ENCODE measurements at places on chromosomes 5 and 9.

DNA sequence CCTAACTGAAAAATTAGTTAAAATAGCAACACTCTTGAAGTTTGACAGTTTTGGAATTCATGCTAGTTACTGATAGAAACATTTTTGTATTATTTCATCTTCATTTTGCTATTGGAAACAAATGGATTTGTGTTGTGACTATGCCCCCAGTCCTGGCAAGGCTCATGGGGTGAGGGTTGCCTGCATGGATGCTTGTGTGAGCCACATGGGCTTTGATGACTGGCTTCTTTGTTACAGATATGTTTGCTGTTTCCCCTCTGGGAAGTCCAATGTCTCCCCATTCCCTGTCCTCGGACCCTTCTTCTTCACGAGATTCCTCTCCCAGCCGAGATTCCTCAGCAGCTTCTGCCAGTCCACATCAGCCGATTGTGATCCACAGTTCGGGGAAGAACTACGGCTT lies 44.2 kb downstream of the CD180 start:
- DNase-seq: no peak

DNA sequence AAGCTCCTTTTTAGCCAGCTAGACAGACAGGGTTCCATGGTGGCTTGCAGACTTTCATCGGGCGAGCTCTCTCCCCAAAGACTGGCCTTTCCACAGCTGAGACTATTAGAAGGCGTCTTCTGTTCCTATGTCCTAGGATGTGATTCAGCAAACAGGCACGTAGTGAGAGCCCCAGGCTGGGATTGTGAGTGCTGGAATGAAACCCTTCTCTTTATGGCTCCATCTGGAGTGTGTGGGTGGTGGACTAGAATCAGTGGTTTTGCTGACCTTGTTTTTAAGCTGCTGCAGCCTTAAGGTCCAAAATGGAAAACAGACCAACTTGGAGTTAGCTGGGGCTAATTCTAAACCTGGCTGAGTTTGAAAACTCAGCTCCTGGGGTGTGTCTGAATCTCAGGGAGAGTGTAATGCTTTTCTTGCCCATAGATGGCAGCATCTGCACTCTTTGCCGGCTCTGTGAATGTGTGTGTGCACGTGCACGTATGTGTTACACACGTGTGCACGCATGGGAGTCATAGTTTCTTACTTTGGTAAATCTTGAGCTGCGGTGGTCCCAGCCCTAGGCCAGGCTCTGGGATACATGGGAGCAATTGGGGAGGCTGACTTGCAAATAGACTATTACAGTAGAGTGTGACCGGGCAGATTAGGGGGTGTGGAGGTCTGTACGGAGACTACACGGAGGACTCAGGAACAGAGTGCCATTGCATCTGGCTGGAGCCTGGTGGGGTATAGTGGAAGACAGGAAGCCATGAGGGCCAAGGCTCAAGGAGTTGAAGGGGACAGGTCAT lies 10.7 kb downstream of the GSN start:
- no peak for DNase-seq

GRCh38 chr5:9390113-9390512 lies 155.8 kb downstream of the SEMA5A start:
- no peak for DNase-seq

DNA sequence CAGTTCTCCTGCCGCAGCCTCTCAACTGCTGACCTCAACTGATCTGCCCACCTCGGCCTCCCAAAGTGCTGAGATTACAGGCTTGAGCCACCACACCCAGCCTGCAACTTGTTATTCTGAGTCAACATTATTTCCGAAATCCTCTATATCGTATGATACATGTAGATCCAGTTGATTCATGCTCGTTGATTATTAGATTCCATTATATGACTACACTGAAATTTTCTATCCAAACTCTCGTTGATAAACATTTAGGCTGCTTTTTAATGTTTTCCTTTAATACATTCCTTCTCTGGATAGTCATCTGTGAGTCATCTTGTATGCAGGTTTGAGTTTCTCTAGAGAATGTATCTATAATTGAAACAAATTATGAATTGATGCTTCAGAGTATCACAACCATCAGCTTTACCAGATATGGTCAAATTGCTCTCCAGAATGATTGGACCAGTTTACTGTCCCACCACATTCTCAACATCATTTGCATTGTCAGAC lies 4.1 kb downstream of the CDK7 start:
- DNase-seq: no peak

- DNase-seq: no peak
These were observed 205.0 kb upstream of the PRDM9 start for GRCh38 chr5:23302438-23302837.

DNA sequence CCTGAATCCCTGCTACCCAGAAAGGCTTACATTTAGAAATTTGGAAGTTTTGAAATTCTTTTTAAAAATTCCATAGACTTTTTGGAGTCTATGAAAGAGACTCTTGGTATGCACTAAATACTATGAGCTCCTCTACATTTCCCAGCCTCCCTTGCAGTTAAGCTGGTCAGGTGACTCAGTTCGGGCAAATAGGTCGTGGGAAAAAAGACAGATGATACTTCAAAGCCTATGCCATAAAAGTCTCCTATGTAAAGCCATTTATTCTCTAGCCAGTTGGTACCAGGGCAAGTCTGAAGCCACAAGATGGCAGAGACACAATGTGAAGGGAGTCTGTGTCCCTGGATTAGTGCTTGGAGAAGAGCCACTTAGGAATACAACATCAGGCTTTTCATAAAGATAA lies 101.8 kb downstream of the BOD1 start:
- no peak for DNase-seq

GRCh38 chr5:73908395-73908794 lies 282.4 kb downstream of the ARHGEF28 start:
- no peak for DNase-seq

GRCh38 chr9:15972760-15973159 lies 419.9 kb downstream of the CCDC171 start:
- DNase-seq: no peak

GRCh38 chr9:25048098-25048724 lies 502.5 kb upstream of the IZUMO3 start:
- no peak for DNase-seq

GRCh38 chr5:78843436-78843835 lies 141.7 kb downstream of the ARSB start:
- no peak for DNase-seq

GRCh38 chr9:136546697-136547501 lies 1.1 kb upstream of the NOTCH1 start:
- peak; percentile 22 for DNase-seq

DNA sequence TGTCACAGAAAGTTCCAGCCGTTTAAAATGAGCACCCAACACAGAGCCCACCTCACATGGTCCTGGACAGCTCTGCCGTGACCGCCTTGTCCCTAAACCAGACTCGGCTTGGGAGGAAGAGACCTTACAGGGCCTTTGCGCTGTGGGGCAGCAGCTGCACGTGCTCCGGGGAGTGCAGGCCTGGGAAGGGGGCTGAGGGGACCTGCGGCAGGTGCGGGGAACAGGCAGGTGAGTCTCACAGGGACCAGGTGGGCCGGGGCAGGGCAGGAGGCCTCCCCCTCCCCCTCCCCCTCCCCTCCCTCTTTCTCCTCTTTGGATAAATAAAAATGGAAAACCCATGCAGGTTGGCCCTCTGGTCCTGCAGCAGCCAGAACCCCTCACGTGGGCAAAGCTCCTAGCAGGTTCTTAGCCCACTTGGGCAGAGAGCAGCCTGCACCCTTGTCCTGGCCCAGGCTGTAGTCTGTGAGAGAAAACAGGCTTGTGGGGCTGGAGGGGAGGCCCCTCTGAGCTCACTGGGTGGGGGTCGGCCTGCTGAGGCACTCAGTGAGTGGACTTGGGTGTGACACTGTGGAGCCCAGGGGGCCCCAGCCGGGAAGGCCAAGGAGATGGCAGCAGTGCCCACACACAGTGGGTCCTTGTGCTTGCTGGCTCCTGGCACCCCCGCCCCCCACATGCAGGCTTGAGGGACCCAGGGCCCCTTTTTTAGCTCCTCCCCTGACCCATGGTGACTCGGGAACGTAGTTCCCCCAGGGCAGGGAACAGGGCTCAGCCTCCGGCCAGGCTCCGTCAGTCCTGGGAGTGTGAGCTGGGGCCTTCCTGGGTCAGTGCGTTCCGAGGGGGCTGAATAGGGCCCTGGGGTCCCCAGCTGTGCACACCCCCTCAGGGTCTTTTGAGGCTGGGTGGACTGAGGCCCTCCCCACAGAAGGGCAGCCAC lies 40.0 kb upstream of the CACNA1B start:
- DNase-seq: no peak

GRCh38 chr5:28808967-28809810 lies 1770.8 kb upstream of the CDH9 start:
- no peak for DNase-seq

- no peak for DNase-seq
These were observed 780.2 kb upstream of the WWC1 start for GRCh38 chr5:167511276-167511675.

DNA sequence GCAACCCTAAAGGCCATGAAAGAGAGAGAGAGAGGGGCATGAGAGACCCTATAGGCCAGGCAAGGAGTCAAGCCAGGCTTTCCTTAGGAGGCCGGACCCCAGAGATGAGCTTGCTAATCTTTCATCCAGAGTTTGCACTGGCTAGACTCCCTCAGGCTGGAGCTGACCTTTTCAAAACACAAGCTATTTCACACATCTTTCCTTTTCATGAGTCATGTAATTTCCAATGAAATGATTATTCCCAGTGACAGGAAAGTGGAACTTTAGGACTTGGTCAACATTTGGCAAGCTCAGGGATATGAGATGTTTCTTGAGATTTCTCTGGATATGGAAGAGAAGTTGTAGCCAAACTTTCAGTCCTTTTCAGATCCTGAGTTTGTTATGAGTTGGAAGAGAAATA lies 117.7 kb downstream of the TARS1 start:
- no peak for DNase-seq

DNA sequence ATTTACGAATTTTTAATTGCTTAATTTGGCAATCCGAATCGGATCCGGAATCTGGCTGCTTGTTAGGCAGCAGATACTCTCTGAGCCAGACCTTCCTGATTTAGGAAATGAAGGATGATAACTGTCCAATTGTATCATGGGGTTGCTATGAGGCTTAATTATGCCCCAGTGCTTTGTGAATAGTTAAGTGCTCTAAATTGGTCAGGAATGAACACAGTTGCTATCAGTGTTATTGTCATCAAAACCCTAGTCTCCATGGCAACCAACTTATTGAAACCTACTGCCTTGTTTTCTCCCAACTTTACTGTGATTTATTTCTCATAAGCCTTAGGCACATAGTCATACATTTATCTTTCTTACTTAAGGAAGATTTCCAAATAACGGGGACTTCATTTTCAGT lies 47.9 kb downstream of the MAMDC2 start:
- no peak for DNase-seq

DNA sequence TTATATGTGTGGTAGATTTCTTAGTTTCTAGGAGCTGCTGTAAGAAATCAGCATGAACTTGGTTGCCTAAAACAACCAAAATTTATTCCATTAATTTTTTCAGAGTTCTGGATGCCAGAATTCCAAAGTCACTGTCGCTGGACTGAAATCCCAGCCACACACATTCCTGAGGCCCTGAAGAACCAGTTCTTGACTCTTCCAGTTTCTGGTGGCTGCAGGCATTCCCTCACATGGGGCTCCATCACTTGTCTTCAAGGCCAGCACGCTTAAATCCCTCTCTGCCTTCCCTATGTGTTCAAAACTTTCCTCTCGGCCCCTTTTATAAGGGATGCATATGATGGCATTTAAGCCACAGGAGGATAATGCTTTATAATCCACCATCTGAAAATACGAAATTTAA lies 1237.5 kb upstream of the CDH9 start:
- no peak for DNase-seq

- DNase-seq: no peak
These were observed 290.5 kb downstream of the CCDC171 start for GRCh38 chr9:15843316-15843715.

DNA sequence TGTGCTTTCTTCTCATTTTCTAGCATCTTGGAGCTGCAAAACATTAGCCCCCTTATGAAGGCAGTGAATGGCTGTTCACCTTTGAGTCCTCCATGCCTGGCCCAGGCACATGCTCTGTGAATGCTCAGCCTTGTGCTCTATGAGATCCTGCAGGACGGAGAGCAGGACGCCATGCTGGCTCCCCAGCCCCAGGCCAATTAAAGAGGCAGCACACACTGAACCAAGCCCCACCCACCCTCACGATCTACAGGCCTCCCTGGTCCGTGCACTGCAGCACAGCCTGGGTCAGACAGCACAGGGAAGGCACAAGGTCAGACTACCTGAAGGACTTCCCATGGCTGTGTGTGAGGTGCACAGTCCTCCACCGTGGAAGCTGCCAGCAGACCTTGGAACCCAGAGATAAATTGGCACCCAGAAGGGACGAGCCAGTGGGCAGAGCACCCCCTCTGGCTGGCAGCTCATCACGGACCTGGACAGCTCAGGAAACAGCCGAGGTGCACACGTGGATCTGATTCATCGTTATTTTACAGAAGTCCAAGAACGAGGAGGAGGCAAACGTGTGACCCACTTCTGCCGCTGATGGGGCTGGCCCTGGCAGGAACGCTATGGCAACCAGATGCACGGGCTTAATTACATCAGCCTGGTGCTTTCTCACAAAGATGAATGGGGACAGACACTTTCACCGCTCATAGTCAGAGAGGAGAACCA lies 59.5 kb downstream of the OLFM1 start:
- DNase-seq: no peak

DNA sequence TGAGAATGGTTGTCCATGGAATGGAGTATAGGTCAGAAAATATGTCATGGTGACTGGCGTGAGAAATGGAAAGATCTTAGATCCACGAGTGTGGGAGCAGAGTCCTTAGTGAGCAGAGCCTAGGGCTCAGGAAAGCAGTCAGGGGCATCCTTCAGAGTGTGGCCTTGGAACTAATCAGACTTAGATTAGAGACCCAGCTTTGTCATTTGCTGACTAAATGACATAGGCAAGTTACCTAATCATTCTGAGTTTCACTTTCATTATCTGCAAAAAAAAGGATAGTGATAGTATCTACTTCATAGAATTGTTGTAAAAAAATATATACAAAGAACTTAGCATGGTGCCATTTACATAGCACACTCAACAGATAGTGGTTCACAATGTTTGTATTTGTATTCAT lies 24.3 kb upstream of the SLIT3 start:
- DNase-seq: no peak

DNA sequence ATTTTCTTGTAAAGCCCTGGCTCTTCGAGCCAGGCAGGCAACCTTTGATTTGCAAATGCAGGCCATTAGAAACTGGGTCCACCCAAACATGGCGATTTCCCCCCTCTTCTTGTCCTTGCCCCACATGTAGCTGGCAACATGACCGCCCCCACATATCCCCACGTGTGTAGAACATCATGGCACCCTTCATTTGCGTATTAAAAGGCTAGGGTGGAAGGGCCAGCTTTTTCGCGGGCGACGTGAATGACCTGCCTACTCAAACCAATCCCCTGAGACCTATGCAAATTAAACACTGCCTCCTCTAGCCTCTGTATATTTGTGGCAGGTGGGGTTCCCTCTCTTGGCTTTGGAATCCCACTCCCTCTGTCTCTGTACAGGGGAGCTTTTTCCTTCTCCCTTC lies 107.0 kb upstream of the CLINT1 start:
- no peak for DNase-seq
